Caudate nucleus (tissue), 63 donors: ENCODE measurements at places on chromosomes 6 and 20.

DNA sequence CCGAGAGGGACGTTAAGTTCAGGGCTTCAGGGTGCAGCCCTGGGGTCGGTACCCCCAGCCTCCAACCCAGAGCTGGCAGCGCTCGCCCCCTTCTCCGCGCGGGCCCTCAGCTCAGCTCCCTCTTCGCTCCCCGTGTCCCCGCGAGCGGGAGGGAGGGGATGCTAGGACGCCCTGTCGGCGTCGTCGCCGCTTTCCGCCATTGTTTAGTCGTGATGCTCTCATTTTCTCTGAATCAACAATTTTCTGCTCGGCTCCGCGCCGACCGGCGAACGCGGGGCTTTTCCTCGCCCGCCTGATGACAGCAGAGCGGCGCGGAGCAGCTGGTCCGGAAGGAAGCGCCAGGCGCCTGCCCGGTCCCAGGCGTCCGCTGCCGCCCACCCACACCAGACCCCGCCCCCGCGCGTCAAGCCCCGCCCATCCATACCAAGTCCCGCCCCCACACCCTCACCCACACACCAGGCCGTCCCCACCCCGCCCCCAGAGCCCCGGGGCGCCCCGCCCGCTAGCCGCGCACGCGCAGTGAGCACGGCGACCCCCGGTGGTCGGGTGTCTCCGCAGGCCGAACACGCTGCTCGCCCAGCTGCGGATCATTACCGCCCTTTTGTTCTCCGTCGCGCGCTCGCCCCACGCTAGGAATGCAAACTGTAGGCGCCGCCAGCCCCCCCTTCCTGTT, 50.1 kb upstream of the SLC32A1 start:
- DNase-seq = peak; percentile 46

DNA sequence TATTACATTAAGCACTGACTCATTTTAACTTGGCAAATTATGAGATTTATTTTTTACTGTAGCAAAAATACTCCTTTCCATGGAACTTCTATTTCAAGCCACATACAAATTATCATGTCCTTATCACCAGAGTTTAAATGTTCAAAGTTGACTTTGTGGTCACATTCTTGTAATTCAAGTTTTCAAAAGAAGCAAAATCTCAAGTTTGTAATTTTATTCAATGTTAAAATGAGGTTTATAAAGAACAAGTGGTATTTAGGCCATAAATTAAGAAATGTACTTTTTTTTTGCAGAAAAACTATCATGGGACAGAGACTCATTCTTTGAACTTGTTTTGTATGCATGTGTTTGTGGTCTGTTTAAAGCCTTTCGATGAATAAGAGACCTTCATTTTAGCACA, 811.5 kb downstream of the TENT5A start:
- no peak for DNase-seq

DNA sequence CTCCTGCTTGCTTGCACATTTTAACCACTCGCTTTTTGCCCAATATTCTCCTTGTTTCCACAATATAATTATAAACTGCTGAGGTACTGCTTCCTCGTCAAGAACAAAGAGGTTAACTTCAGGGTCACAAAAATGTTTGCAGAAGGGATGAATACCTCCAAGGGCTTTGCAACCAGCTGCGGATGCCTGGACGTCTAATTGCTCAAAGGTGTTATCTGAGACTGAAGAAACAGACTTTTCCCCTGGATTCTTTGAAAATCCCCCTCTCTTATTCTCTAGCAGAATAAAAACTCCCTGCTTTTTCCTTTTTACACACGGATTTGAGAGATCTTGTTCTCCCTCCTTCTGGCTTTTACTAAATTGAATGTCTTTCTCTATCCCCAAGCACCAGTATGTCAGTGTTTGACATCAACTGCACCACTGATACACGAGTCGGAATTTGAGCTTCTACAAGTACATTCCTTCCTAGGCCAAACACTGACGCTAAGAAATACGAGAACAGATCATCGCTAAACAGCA, 336 bp upstream of the SMPDL3A start:
- no peak for DNase-seq

DNA sequence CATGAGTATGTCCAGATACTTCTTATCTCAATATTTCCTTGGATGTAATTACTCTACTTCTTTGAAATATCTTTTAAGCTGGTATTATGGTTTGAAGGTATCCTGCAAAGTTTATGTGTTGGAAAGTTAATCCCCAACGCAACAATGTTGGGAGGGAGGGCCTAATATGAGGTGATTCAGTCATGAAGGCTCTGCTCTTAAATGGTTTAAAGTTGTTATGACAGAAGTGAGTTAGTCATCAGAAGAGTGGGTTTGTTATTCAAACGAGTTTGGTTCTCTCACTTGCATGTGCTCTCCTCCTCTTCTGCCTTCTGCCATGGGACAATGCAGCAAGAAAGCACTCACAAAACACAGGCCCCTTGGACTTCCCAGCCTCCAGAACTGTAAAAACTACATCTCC, 176.3 kb downstream of the KCNQ5 start:
- peak; percentile 34 for DNase-seq

DNA sequence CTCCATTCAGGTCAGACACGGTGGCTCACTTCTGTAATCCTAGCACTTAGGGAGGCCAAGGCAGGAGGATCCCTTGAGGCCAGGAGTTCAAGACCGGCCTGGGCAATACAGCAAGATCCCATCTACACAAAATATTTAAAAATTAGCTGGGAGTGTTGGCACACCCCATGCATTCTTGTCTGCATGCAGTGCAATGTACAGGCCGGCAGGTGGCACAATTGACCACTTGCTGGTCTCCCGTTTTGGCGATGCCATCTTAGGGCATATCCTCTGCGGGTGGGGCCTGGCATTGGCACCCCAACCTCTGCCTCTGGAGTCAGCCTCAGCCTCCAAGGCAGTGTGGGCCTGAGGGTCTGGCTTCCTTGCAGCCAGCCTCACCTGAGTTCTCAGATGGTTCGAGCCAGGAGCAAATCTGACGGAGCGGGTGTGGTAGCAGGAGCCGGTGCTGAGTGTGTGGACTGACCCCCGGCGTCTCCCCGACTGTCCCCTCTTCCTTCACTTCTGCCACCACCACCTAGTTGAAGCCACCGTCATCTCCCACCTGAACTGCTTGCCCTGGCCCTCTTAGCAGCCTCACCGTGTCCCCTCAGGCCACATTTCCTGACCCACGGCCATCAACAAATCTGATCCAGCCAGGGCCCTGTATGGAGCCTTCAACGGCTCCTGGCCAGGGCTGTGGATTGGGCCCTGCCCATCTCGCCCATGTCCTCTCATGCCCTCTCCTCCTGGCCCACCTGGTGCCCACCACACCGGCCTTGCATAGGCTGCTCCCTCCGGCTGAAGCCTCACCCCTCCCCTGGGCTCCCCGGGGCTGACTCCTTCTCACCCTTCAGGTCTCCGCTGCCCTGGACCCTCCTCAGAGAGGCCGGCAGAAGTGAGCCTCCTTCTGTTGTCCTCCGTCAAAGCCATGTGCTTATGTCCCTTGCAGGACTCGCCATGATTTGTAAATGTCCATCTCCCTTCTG, 44.0 kb downstream of the EFCAB8 start:
- peak; percentile 10 for DNase-seq

GRCh38 chr6:36227379-36228228, 31.1 kb downstream of the BRPF3 start:
- no peak for DNase-seq

DNA sequence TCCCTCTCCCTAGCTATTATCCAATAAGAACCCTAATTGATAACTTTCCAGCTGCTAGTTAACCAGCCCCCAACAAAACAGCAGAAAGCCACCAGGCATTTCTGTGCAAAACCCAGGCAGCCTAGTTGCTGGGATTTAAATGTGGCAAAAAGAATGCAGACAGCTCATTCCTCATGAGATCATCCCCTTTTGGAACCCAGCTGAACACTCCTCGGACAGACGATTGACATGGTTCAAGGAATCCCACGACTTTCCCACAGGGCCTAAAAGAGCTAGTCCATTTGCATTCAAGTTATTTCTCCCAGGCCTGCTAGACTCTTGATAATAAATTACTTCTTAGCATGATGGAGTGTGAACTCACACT, 24.0 kb downstream of the JAG1 start:
- DNase-seq = no peak

- DNase-seq = no peak
These were observed 7.9 kb downstream of the COL9A3 start for GRCh38 chr20:62824476-62825332.

DNA sequence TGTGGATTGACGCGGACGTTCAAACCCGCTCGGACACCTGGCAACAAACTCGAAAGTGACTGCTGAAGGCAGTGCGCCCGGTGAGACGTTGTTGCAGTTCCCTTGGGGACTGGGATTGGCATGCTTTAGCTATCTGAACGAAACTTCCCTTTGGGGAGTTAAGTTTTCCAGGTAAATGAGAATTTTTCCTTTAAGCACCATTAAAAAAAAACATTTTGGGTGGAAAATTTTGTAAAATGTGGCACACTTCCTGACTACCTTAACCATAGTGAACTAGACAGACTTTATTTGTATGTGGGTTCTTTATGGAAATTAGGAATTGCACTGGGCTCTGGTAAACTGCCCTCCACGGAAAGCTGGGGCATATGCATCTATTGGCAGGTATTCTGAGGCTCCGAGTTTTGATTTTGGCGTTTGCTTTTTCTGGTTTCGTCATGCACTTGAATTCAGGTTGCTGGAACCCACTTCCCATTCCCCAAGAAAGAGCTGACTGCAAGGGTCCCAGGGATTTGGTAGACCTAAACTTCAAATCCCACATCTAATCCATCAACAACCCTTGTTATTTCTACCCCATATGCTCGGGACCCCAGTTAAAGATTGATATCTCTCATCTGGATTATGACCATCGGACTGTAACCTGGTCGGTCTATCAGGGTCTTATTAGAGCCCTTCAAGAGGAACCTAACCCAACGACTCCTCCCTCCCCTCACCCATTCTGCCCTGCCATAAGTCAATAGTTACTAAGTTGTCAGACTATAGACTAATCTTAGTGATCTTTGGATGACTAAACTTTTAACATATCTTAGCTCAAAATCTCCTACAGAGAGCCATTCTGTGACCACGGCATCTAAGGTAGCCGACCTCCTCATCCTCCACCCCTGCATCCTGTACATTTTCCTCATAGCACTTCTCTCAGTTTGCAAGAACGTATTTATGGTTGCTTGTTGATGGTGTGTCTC, 800 bp upstream of the DYNLT1 start:
- no peak for DNase-seq

DNA sequence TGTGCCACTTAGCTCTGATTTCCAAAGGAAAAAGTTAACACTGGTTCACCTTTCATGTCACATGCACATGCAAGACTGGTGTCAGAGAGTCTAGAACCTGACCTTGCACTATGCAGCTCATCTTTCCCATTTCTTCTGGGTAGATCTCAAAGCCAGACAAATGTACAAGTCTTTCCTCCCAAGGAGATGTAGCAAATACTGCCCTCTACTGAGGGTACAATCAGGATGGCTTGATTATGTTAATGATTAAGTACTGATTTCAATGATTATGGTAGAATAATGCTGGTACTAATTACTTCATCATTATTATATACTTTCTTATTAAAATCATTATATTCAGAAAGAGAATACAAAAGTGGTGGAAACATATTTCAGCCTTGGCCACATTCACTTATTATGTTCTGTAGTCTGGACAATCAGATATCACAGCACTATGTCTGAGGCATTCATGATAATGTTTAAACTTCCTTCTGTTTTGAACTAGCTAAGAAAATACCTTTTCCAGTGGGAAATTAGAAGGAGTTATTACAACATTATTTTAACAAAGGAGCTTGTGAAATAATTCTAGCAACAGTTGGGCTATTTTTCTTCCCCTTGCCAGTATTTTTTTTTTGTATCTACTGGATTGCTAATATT, 68.5 kb upstream of the FOXO3 start:
- DNase-seq = no peak

- DNase-seq = no peak
These were observed 262.3 kb upstream of the SOX4 start for GRCh38 chr6:21331235-21331634.

GRCh38 chr20:44495802-44496481, 20.3 kb downstream of the TTPAL start:
- no peak for DNase-seq

DNA sequence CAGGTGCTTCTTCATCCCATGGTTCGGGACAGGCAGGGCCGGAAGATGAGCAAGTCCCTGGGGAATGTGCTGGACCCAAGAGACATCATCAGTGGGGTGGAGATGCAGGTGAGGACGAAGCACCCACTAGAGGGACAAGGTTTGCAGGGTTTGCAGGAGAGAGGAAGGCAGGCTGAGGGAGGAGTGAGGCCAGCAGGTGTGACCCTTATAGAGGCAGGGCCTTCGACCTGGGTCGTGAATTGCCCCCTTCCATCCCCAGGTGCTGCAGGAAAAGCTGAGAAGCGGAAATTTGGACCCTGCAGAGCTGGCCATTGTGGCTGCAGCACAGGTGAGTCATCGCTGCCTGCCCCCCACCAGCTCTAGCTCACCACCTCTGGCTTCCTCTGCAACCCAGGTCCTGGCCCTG, 8.4 kb downstream of the VARS2 start:
- DNase-seq = no peak

GRCh38 chr6:115634887-115635286, 425.8 kb downstream of the FRK start:
- no peak for DNase-seq

DNA sequence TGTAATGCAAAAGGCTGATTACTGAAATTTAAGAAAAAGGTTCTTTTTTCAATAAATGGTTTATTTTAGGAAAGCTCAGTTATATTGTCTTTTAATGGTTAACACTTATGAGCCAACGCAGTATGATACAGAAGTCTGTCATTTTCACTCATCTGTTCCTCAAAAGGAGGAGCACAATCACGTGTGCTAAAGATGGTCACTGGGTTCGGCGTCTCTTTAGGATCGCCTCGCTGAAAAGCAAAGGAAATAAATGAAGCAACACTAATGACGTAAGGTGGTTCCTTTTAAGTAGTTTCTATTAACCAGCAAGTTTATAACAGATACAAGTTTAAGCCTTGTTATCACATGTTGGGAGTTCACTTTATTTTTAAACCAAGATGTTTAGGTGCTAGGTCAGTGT, 125.7 kb downstream of the MAP3K4 start:
- no peak for DNase-seq

- no peak for DNase-seq
These were observed 35.9 kb upstream of the MYLIP start for GRCh38 chr6:16092990-16093389.

DNA sequence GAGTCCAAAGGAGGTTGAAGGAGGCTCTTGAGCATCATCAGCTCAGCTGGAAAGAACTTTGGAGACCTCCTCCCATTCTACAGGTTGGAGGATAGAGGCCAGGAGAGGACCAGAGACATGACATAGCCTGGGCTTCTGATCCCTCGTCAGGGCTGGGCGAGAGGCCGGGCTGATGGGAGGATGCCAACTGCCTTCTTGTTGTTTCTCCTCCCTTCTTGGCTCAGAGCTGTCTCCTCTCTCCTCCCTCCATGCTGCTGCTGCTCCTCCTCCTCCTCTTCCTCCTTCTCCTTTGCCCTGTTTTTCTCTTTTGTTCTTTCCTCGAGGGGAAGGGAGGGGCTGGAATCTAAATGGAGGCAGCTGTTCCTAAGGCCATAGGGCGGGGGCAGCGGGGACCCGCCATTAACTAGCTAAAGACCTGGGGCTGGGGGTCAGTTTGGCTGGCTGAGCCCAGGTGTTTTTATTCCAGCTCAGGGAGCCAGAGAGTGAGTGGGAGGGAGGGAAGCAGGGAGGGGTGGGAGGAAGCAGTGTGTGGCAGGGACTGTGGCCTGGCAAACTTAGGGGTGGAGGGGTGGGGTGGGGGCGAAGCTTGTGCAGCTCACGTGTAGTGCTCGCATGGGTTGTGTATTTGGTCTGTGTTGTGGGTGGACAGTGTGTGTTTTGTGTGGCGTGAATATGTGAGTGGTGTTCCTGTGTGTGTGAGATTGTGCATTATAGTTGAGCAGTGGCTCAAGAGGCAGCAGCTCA, 84.8 kb downstream of the CD40 start:
- DNase-seq = peak; percentile 34
